ENCODE measurements at places on chromosomes 16 and 17.
A peak's percentile ranks its signal among the peaks of the same experiment; 100 is the strongest.

DNA sequence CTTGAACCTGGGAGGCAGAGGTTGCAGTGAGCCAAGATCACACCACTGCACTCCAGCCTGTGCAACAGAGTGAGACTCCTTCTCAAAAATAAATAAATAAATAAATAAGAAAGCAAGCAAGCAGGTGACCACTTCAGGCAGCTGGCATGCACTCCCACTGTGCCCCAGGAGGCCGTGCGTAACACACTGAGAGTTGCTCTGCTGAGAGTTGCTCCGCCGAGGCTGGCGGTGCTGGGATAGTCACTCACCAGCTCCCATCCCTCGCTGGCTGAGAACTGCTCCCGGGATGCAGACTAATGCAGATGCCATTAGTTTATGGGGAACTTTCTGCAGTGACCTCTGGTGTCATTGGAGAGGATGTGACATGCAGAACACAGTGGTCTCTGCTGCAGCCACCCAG, 105.7 kb upstream of the PLCG2 start:
- ATAC-seq = no peak

GRCh38 chr16:57028086-57028485, 38.7 kb downstream of the NLRC5 start:
- ATAC-seq = peak; percentile 11

- ATAC-seq = peak; percentile 62
These were observed 43.5 kb downstream of the ST3GAL2 start for GRCh38 chr16:70395345-70395901.

DNA sequence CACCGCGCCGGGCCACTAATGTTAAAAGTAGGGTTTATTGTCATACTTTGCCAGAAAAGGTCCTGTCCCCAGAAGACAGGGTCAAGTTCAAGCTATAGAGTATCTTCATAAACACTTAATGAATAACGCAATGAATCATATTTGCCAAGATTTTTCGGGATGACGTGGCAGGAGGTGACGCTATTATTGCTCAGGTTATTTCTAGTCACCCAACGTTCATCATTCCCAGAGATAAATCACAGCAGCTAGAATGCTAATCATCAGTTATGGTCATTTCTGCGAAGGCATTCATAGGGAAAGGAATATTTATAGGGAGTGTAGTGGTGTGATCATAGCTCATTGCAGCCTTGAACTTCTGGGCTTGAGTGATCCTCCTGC, 2.0 kb downstream of the TMC5 start:
- peak; percentile 84 for ATAC-seq

DNA sequence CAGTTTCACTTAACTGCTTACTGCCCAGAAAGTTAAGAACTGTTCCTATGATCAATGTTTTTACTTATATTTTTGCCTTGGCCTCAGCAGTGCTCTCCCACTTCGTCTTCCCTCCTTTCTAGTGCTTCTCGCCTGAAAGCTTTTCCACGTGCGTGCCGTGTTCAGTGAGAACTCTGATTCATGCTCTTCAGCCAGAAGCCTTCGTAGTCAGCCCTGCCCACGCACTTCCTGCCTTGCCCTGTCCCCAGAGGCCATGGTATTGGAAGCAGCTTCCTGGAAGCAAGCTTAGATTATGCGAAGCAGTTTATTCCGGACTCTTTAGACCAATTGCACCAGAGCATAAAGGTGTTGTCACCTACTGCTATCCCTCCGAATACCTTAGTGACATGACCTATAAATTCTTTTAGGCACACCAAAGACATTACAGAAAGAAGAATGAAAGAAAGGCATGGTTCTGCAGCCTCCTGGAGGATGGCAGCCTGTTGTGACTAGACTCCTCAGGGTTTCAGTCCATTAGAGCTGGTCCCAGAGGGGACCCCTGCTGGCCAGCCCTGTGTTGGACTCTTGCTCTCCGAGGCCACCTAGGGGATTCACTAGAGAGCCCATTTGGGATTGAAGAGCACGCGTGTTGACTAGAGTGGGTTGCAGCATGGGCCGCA, 105.2 kb downstream of the RPTOR start:
- peak; percentile 93 for ATAC-seq

DNA sequence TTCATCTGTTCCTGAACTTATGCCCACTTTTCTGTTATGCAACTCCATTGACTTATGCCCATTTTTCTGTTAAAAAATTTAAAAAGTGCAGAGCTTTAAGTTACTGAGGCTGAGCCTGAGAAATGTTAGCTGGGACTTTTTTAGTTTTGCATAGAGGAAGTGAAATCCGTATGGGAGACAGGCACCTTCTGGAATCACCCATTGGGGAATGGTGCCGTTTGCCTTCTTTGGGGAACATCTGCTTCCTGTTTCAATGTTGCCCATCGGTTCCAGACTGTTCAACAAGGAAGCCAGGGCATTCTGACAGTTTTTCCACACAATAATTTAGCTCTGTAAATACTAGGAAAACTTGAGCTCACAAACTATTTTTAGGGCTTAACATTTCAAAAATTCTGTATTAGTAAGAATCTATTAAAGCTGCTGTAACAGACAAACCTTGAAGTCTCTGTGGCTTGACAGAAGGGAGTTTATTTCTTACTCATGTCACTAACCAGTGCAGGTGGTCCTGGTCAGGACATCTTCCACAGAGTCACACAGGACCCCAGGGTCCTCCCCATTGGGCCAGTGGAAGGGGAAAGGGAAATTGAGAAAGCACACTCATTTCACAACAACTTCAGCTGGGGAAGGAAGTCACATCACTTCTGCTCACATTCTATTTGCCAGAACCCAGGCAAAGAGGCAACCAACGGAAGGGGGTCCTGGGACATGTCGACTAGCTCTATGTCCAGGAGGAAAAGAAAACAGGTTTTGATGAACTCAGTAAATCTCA, 17.2 kb downstream of the PRKCB start:
- ATAC-seq = no peak

GRCh38 chr17:49244839-49245238, 14.3 kb upstream of the PHOSPHO1 start:
- peak; percentile 10 for ATAC-seq

- ATAC-seq = no peak
These were observed at the start of gene TAC4 for GRCh38 chr17:49848019-49848473. Gene TAC4 (minus strand): TSS chr17:49848069. CDS start chr17:49848017, 52 bp downstream.

- ATAC-seq = peak; percentile 19
These were observed 37.8 kb downstream of the YWHAE start for GRCh38 chr17:1362065-1362848.

GRCh38 chr16:2842340-2843000, 12.4 kb downstream of the ZG16B start:
- ATAC-seq = peak; percentile 2

DNA sequence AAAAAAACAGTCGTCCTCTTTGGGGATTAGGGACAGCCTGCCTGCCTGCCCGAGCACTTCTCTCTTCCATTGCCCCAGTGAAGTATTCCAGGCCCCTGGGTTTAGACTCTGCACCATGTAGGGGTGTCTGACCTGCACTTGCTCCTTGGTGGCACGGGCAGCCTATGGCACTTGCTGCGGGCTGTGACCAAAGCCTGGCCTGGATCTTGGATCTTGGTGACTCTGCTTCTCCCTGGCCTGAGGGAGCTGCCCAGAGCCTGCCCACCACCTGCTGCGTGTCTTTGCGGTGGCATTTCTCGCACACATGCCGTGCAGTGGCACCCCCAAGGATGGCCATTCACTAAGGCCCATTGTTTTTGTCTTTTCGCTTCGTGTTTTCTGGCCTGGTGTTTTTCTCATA, 6.1 kb upstream of the STH start:
- ATAC-seq = no peak

DNA sequence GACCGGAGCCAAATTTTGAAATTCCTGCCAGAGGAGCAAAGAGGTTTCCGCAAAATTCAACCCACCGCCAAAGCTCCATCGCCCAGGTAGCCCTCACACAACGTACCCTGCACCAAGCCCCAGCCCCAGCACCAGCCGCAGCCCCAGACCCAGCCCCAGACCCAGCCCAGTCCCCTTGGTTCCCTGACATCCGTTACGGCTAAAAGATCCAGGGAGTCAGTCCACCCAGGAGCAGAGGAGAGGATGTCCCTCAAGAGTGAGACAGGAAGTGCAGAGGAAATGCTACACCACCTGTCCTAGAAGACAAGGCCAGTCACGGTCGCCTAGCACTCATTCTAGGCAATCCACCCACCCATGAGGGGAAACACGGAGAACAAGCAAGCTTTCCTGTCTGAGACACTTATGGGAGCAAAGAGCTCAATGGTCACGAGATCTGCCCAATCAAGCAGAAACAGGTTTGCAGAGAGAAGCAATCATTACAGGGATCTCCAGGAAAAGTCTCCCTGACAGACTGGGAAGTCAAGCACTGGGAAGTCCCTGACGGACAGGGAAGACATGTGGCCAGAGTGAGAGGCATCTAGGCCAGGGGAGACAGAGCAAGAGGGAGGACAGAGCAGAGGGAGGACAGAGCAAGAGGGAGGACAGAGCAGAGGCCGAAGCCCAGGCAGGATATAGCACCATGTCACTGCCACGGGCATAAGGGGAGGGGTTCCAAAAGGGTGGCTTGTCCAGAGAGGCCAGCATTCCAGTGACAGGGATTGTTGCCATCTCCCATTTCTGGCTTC, 15.0 kb upstream of the KCNJ18 start:
- ATAC-seq = peak; percentile 11

DNA sequence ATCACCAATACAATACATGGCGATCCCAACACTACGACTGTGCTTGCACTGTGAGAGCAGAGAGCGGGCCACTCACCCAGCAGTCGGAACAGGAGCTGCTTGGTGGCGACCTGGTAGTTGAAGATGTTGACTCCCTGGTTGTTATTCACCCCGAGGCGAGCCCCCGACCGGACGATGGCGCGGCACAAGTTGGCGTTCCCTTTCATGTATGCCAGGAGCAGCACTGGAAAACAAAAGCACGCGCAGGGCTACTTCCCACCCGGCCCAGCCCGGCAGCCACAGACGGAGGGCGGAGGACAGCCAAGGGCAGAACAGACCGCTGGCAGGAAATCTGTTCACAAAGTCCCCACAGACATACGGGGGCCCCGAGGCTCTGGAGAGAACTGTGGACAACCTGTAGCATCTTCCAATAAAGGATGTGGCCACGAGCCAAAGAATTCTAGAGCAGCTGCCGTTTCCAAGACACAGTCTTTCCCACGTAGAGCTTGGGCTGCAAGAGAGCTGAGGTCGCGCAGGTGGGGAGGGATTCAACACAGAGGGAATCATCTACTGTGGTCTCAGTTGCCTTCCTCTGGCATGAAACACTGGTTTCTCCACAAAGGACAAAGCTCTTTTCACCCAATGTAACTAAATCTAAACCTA, 27.8 kb downstream of the CYB5D2 start:
- ATAC-seq = no peak

GRCh38 chr16:1923299-1924034, 5.3 kb upstream of the HS3ST6 start:
- peak; percentile 65 for ATAC-seq

GRCh38 chr16:46775214-46775613, 27.1 kb upstream of the MYLK3 start:
- ATAC-seq = no peak

GRCh38 chr16:89880477-89881367, 7.3 kb downstream of the TCF25 start:
- ATAC-seq = peak; percentile 81

DNA sequence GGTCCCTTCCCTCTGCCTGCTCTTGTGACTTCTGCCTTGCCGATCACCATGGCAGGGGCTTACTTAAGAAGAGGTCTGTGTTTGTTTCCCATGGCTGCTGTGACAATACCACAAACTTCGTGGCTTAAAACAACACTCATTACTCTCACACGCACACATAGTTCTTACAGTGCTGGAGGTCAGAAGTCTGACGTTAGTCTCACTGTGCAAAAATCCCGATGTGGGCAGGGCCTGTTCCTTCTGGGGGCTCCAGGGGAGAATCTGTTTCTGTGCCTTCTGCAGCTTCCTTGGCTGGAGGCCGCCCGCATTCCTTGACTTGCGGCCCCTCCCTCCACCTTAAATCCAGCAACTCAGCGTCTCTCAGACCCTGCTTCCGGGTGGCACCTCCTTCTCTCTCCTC, 249.2 kb upstream of the GSE1 start:
- no peak for ATAC-seq

DNA sequence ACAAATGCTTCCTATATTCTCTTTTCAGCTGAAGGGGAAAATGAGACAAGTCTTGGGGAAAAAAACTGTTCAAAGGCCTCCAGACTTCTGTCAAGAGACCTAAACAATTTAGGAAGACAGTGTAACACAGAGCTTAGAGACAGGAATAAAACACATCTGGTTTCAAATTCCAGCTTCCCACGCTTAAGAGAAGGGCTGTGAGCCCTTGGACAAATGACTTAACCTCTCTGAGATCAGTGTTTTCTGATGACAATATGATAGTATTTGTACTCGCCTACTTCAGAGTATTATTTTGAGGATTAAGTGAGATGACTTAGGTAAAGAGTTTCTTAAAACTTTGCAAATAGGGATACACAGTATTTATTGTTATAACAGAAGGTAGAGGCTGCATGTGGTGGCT, 29.5 kb downstream of the SMURF2 start:
- no peak for ATAC-seq
